ENCODE measurements at places on chromosomes 2 and 18.

DNA sequence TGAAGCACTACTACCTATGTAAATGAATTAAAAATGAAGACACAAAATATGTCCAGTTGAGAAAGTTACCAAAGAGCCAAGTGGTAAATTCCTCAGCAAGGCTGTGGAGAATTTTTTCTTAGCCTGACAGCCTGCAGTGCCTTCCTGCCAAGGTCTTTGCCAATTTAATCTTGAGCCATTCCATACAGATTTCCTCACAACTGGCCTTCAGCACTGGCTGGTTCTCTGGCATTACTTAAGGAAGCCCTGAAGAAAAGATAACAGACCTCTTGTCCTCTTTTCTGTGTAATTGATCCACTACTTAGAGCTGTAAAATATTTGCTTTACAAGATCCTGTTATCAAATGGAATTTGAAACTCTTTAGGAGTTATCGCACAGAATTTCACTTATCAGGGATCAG lies 334.2 kb upstream of the LRRTM1 start:
- DNase-seq = no peak

DNA sequence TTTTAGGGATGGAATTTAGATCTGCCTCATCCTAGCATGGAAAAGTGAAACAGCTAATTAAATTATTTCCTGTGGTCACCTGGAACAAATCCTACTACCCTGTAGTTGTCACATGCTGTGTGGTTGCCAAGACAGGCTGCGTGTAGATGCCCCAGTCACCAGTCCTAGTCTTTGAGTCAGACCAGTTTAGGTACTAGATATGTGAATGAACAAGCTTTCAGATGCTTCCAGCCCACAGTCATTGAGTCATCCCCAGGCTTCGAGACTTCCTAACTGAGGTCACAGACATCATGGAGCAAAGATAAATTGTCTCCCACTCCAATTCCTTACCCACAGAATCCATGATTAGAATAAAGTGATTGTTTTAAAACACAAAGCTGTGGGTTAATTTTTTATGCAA lies 35.8 kb upstream of the GRB14 start:
- DNase-seq = peak; percentile 95

GRCh38 chr2:66851449-66851872 lies 416.5 kb downstream of the MEIS1 start:
- peak; percentile 44 for DNase-seq

- DNase-seq = no peak
Observed at GRCh38 chr18:58307441-58307840, 263.4 kb downstream of the NEDD4L start.
